ENCODE measurements at places on chromosomes 1 and 21.

DNA sequence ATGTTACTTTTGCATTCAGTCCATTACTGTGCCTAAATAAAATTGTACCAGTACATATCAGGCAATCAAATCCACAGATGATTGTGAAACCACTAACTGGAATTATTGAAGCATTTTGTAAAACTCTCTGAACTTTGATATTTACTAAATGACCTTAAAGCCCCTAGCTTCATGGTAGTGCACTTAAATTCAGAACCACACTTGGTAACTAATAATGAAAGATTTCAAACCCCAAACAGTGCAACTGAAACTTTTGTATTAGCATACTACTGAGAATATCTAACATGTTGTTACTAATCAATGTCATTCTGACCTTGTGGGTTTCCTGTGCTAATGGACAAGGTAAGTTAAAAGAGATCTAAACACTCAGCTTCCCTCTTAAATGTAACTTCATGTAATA, at the start of gene CFHR3:
TSS of gene CFHR3 (plus strand) at position 238 of the 400 bp plus-strand sequence. CDS start at position 285, 47 bp downstream.
- no peak for DNase-seq

GRCh38 chr1:89890085-89890752, 69.4 kb downstream of the LRRC8D start:
- no peak for DNase-seq

DNA sequence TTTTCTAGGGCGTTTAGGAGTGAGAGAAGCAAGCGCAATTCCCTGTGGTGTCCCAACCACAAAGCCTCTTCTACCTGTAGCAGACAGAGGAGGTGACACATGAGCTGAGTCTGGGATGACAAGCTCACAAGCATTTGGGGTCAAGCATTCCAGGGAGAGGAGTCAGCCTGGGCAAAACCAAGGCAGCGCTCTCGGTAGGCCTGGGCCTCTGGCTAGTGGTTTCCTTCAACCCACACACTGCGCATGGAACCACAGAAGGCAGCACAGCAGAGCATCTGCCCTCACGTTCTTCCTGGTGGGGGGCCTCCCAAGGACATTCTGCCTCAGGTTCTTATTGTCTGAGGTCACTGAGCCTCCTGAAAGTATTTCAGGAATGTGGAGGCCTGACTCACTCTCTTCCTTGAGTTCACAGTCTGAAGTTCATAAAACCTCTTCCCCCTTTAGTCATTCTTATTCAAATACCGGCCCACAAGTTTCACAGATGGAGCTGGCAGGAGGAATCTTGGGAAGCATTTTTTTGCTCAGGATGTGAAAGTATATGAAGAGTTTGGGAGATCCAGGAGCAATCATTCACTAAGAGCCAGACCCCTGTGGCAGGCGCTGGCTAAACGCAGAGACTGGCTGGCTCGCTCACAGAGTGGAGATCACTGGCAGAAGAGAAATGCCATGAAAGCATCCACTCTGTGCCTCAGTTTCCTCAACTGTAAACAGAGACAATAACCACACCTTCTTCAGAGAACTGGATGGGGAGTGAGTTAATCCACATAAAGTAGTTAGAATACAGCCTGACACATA, 26.8 kb downstream of the CCN1 start:
- no peak for DNase-seq

- DNase-seq = no peak
Measured at GRCh38 chr1:225812488-225813213, 2.7 kb downstream of the EPHX1 start.

DNA sequence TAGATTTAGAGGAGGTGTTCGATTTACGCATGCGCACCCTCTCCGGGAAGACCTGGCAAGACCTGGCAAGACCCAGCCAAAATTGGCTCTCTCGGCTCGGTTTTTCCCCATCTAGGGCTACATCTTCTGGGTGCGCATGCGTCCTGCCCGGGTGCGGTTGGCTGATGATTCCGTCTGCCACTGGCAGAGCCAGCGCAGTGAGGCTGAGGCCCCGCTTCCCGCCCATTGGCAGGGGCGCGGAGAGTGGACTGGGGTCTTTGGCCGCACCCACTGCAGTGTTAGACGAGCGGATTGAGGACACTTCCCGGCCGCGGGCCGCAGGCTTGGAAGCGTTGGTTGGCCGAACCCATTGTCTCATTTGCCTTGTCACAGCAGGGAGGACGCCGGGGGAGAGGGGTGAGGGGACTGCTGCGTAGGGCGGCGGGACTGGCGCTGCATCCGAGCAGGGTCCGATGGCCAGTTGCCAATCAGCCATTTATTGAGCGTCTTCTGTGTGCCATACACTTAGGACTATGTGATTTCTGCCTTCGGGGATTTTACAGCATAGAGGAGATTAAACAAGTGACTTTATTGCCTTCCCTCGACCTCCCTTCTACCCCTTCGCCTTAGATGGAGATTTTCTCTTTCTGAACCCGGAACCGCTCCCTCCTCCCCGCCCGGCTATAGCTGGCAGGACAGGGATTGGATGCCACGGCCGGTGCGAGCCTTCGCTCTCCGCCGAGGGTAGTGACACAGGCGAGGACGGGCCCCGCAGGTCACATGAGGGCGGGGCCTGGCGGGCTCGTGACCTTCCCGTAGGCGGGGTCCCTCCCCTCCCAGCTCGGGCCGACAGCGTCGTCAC, 43.7 kb downstream of the MEF2D start:
- DNase-seq = peak; percentile 99

- no peak for DNase-seq
Measured at GRCh38 chr1:15656464-15656863, 27.7 kb upstream of the PLEKHM2 start.

- DNase-seq = no peak
Measured at GRCh38 chr1:204141131-204141530, 10.7 kb downstream of the ETNK2 start.

- DNase-seq = no peak
Measured at GRCh38 chr21:38761531-38761930, 44.2 kb upstream of the ETS2 start.

- DNase-seq = no peak
Measured at GRCh38 chr1:57620605-57621004, 196.7 kb upstream of the DAB1 start.

GRCh38 chr1:47411436-47411835, 4.6 kb upstream of the FOXE3 start:
- DNase-seq = no peak

GRCh38 chr1:157098519-157098918, 1.1 kb downstream of the ETV3L start:
- no peak for DNase-seq

DNA sequence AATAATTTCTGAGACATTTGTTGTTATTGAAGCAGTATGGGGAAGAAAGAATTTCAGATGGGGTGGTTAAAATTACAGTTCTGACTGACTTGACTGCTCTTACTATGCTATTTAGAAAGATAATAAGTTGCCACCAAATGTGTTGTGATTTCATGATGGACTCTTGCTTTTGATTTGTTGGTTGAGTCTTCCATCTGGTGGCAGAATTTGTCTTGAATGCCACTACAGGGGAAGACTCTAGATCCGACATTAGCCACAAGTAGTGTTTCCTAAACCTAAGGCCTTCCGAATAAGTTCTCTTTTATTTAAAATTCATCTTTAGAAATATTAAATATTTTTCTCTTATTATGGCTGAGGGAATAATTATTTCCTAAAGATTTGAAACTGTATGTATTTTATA, 190.9 kb upstream of the ADGRL4 start:
- no peak for DNase-seq

- no peak for DNase-seq
Measured at GRCh38 chr1:214414691-214415090, 133.7 kb downstream of the SMYD2 start.

DNA sequence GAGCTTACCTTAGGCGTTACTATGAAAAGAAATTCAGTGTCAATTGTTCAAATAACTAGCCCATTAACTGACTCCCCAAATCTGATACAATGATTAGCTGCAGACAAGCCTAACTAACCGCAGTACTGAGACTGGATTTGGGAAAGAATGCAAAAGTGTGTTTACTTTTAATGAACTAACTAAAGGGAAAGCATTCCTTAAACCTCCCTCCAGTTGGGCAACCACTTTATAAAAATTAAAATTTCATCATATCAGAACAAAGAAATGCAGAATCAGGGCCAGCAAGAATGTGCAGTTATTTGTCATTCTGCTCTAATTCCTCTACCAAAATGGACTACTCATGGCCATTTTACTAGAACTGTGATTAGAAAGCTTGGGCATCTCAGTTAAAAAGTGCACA, 11.7 kb upstream of the NR5A2 start:
- no peak for DNase-seq

GRCh38 chr1:201184307-201185122, 6.1 kb upstream of the IGFN1 start:
- DNase-seq = peak; percentile 5

DNA sequence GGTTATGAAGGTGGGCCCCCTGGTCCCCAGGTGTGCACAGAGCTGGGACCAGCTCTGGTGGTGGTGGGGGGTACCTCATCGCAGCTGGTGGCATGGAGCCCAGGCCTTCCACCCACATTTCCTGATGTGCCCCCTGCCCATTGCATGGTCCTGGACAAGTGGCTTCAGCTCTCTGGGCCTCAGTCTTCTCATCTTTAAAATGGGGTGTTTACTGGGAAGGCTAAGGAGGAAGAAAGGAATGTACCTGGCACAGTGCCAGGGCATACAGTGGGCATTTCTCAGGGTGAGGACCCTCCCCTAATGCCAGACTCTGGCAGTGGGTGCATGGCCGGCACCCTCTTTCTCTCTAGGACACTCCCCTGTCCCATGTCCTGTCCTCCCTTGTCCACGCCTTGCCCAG, 7.5 kb downstream of the CLCNKB start:
- DNase-seq = no peak

- no peak for DNase-seq
Measured at GRCh38 chr1:11615090-11615489, 39.1 kb downstream of the FBXO2 start.

DNA sequence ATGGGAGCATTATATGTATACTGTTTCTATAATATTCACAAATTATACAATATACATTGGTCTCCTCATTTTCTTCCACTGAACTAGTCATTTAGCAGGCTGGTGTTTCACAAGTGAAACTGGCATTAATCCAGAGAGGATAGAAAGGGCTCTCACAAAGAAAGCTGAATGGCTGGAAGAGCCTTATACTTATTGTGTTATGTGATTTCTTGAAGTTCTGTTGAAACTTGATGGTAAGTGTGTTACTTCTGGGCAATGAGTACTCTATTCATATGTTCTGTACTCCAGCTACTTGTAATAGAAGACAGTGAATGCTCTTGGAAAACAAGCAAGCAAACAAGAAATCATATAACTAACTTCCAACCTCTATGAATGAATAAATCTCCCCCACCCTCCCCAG, 14.9 kb downstream of the STX12 start:
- DNase-seq = no peak

GRCh38 chr1:49297783-49298182, 521.1 kb upstream of the BEND5 start:
- no peak for DNase-seq

DNA sequence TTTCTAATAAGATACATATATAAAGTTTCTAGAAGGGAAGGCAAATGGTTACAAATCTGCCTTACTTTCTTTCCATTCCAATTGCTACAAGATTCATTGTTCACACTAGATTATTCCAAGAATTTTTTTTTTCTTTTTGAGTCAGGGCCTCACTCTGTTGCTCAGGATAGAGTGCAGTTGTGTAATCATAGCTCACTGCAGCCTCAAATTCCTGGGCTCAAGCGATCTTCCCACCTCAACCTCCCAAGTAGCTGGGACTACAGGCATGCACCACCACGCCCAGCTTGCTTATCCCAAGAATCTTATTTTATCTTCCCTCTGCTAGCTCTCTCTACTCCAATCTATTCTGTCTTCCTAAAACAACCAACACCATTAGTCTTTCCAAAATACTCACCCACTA, 81.8 kb downstream of the KIAA0319L start:
- DNase-seq = no peak

GRCh38 chr1:44664730-44665370, 9.4 kb downstream of the TMEM53 start:
- no peak for DNase-seq

DNA sequence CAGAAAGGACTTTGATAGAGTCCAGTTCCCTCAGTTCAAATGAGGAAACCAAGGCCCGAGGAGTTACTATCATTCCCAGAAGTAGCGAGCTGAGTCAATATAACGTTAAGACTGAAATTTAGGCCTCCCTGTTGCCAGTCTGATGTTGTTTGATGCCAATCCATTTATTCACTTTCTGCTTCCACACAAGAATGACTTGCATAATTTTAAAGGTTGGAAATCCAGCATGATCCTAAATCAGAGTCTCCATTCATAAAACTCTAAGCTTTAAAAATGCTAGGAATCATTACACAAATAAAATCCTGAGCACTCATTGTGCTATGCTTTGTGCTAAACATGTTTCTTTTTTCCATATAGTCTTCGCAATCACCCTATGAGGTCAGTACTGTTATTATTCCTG, 414.4 kb downstream of the PTBP2 start:
- no peak for DNase-seq

DNA sequence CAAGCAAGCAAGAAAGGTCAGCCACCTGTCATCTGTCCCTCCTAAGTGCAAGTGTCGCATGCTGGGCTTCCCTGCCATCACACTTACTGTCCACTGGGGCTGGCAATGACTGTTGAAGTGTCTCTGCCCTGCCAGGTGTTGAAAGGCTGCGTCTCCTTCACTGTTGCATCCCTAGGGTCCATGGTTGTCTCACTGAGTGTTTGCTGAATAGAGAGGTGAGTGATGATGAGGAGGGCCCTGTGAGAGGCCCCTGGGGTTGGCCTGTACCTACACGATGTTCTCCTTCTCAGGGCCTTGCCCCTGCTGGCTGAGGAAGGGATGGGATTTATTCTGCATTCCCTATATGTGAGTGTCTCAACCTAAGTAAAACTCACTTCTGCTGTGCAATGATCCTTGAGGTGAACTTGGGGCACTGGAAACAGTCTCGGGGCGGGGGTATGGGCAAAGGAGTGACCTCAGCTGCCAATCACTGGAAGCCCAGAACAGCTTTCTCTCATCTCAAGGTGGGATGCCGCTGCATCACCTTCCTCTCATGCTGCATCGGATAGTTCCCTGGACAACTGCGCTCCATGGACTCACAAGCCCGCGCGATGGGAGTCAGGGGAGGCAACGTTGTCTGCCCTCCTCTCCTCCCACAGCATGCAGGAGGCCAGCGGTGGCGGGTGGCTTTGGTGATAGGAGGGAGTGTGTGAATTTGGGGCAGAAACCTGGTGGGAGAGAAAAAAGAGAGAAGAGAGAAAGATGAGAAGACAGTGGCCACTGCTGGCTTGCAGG, 35.8 kb upstream of the SOX13 start:
- no peak for DNase-seq

- DNase-seq = no peak
Measured at GRCh38 chr1:43421396-43421795, 31.7 kb downstream of the SZT2 start.

DNA sequence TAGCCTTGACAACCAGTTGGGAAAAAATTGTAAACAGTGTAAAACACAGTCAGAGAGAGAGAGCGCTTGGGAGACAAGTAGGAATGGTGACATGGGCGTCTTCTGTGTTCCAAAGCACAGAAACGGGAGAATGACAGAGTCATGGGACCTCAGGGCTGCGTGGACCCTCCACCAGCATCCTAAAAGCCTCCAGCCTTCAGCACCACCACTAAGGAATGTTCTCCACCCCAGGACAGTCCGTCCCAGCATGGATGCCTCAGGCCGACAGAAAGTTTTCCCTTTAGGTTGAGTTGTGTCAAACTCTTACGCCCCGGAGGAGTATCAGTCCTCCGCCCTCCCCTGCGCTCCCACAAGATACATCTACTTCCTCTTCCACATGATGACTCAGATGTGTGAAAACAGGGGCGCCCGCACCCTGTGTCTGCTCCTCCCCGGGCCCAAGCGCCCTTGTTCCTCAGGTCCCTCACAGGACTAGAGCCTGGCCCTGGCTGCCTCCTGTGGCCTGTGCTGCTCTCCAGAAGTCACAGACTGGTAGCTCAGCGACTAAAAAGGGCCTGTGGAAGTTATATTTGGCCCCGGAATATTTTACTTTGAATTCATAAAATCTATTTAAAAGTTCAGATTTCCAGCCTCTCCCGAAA, 63.9 kb upstream of the EFHD2 start:
- DNase-seq = no peak
